ENCODE measurements at places on chromosomes 5 and 9.

GRCh38 chr9:135703726-135704125 is 1.7 kb downstream of the KCNT1 start:
- no peak for DNase-seq

DNA sequence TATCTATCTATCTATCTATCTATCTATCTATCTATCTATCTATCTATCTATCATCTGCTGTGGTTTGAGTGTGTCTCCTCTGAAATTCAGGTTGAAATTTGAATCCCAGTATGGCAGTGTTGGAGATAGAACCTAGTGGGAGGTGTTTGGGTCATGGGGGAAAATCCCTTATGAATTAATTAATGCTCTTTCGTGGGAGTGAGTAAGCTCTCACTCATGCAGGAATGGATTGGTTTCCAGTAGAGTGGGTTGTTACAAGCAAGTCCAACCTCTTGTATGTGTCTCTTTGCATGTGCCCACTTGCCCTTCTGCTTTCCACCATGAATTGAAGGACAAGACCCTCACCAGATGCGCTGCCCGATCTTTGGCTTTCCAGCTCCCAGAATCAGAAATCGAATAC is 113.0 kb downstream of the ANXA1 start:
- no peak for DNase-seq

DNA sequence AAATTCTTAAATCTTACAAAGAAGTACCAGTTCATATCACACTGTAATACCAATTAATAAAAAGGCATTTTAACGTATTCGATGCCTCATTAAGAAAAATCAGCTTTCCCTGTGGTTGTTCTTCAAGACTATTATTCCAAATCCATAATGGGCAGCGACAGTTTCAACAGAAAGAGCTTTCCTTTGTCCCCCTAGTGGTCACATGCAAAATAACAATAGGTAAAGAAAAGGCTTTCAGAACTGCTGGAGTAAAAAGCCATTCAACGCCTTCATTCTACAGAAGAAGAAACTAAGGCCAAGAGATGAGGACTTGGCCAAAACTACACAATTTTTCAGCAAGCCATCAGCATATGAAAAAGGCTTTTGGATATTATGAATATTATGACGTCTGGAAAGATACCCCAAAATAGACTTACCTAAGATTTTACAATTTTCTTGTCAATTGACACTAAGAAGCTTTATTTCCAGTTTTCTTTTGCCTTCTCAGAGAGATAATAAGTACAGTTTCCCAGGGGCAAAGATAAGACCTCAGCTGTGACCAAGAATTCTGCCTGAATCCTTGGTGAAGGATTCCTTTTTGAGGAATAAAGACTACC is 6.7 kb upstream of the CDH6 start:
- peak; percentile 49 for DNase-seq

- no peak for DNase-seq
Observed at GRCh38 chr5:124274949-124275348, 471.5 kb downstream of the ZNF608 start.

DNA sequence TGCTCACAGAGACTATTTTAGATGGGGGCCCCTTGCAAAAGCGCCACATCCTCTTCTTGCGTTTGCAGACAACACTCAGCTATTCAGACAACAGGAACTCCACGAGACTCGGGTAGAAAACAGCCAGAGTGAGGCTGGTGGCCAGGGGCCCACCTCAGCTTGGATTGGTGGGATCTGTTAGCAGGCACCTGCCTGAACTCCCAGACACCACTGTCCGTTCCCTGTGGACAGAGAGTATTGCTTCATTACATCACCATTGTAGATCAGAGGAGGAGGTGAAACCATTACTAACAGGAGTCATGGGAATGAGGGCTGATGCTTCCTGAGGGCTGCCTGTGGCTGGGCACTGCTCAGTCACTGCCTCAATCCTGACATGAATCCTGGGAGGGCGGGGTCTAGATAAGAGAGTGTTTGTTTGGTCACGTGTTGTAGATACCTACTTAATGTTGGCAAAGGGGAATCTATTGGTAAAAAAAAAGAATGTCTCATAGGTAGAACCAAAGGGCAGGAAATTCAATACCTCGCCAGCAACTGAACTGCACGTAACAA is 4.4 kb upstream of the RAPGEF1 start:
- peak; percentile 50 for DNase-seq

DNA sequence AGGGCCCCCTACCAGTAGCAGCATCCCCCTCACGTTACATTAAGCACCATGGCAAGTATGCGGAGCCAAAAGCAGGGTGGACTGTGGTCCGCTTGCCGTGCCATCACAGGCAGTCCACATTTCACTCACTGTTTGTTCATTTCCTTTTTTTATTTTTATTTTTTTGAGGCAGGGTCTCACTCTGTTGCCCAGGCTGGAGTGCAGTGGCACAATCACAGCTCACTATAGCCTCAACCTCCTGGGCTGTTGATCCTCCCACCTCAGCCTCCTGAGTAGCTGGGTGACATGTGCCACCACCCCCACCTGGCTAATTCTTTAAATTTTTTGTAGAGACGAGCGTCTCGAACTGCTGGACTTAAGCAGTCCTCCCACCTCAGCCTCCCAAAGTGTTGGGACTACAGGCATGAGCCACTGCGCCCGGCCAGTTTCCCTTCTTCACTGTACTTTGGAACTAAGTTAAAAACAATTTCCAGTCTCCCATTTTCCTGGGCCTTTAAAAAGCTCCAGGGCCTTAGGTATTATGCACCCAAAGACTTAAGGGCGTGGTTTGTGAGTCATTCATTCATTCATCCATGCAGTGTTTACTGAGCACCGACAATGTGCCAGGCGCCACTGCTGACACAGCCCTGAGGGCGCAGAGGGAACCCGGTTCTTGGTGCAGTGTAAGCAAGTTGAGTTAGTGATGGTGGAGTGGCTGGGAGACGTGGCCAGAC is 19.9 kb downstream of the PRRX2 start:
- DNase-seq: no peak

DNA sequence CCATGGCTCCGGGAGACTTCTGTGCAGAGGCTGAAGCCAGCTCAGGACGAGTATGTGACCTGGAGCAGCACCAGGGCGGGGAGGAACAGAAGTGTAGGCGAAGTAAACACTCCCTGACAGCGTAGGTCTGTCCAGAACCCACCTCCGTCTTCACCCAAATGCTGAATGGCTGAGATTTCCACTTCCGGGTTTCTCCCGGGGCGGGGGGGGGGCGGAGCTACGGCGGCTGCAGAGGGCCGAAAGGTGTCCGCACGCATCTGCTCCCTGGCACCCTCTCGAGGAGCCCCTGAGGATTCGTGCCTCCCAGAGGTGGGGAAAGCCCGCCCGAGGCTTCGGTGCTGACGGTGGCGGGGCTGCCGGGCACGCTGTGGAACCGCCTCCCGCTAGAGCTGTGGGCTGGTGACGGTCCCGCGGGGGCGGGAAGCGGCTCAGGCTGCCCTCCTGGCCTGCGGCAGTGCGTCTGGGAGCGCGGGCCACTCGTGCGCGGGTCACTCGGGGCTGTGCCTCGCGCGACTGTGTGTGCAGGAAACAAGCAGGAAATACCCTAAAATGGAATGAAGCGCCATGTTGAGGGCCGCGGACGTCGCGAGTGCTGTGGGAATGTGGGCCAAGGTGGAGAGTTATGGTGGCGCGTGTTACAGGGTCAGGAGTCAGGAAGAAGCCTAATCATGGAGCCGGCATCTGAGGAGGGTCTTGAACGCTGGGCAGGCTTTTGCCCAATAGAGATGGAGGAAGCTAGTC is 1425.4 kb downstream of the FOXD4L5 start:
- no peak for DNase-seq

DNA sequence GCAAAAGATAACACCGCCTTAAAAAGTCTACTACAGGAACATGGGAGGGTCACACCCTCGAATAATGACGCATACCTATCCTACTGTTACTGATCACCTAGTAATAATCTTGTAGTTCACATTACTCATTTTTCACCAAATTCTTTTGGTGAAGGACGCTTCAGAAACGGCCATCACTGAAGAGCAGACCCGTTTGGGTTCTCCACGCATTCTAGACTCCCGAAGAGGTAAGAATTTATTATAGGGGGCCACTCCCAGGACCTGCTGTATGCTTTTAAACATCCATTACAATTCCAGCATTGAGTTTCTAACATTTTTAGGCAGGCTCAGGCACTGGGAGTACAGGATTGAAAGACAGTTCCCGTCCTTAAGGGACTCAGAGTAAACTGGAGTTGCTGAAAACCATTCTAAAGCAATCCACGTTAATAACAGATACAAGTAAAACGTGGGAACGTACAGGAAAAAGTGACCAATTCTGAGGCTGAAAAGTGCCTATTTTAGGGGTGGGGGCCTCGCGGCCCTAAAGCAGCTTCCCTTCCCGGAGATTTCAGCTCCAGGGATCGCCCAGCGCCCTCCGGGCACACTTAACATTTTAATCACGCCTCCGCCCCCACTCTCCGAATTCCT is at the start of gene FER:
TSS of gene FER (plus strand) at position 124 of the 627 bp plus-strand sequence. CDS start 50,286 bp downstream, outside the sequence.
- peak; percentile 61 for DNase-seq

- DNase-seq: no peak
Observed at GRCh38 chr5:150484964-150485692, 22.8 kb upstream of the NDST1 start.

DNA sequence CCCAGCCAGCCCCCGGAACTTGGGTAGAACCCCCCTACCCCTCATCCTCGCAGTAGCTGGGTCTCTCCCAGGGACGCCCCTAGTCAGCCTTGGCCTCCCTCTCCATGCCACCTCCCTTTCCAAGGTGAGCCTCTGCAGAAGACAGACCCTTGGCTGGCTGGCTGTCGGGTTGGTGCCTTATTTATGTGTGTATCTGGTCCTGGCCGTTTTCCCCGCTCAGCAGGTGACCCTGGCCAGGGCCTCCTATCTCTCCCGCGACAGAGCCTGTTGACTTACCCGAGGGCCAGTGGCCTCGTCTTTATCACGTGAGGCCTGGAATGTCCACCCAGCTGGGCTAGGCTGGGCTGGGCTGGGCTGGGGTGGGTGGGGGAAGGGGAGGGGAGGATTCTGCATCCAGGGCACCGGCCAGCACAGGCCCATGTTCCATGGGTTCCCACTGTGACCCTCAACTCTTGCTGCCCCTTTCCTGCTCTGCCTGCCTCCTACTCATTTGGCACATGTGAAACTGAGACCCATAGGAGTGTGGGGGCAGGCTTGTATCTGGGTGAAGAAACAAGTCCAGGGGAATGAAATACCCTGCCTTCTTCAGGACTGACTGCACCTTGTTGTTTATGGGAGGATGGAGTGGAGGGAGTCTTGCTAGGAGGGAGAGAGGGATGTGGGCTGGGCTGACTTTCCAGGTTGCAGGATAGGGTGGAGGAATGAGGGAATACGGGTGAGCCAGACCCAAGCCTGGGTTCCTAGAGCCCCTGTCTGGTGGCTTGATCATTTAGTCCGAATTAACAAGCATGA is 3.1 kb downstream of the CXXC5 start:
- DNase-seq: no peak

GRCh38 chr9:74935008-74935407 is 17.7 kb downstream of the C9orf40 start:
- DNase-seq: no peak

- DNase-seq: peak; percentile 51
Observed at GRCh38 chr5:61330341-61330844, 1.7 kb upstream of the ZSWIM6 start.

DNA sequence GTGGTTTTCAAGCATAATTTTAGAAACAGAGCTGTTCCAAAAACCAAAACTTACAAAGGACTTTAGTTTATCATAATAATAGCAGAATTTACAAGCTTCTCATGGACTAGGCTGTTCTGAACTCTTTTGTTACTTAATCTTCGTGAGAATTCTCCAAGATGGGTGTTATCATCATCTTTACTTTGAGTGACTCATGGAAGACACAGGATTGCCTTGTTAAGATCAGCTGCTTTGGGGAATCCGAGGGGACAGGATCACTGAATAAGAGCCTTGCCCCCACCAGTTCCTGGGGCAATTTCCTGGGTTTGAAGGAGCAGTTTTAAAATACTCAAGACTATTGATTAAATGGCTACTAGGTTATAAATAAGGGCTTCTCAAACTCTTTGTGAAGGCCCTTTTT is 80.5 kb downstream of the CFAP90 start:
- no peak for DNase-seq

- no peak for DNase-seq
Observed at GRCh38 chr5:80191991-80192398, 63.9 kb downstream of the SERINC5 start.

DNA sequence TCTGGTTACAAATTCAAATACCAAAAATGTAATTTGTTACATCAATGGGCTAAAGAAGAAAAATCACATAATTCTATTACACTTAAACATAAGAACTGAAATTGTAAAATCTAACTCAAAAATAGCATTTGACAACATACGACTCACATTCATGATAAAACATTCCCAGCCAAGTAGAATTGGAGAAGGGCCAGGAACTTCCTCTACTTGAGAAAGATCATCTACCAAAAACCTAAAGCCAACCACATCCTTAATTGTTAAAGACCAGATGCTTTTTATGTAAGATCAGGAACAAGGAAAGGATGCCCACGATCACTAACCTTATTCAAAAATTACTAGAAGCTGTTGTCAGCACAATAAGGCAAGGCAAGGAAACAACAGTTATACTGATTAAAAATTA is 1819.8 kb upstream of the C9orf72 start:
- DNase-seq: no peak

DNA sequence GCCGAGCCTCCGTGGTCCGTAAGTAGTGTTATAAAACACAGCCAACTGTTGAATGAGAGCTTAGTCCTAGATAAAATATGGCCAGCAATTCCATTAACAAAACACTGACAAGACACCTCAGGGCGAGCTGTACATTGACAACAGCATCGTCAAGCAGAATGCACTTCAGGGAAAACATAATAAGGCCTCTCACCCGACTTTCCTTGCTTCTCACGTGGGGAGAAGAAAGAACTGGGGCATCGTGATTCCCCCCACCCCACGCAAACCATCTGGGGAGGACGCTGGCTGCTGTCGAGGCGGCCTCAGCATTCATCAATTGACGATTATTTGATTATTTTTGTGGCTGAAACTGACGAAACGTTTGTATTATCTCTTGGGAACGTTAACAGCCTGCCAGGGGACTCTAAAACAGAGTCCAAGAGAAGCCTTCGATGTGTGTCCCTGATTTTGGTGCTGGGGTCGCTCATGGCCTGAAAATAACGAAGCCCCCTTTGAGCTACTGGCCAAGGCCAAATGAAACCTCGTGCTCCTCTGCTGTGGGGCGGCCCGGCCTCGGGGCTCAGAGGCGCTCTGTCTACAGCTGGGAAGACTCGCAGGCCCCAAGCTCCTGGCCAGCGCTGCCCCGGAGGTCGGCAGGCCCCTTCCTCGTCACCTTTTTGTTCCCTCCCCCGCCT is 464 bp downstream of the GDF9 start:
- no peak for DNase-seq

- no peak for DNase-seq
Observed at GRCh38 chr5:79225026-79225425, 10.9 kb upstream of the JMY start.

- no peak for DNase-seq
Observed at GRCh38 chr5:37064442-37064841, 184.7 kb downstream of the CPLANE1 start.
